NCI-H748 treated with DMSO at 0.1 percent for 48 hours (cell line): ENCODE measurements at places on chromosomes 7 and 10.

DNA sequence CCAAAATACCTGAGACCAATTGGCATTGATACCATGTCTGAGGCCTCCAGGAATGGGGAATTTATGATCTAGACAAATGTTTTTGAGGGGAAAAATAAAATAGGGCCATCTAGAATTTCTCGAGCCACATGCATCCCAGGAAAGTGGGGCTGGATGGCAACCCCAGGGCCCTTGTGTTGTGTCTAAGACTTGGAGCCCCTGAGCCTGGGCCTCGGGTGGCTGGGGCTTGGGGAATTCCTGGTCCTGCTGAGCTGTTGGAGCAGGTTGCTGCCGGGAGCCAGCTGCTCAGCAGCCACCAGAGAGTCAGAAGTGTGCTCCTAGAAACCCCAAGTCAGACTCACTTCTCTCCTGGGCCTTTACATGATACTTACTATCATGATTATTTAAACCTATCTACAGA, 172.9 kb downstream of the WDR37 start:
- no peak for DNase-seq

DNA sequence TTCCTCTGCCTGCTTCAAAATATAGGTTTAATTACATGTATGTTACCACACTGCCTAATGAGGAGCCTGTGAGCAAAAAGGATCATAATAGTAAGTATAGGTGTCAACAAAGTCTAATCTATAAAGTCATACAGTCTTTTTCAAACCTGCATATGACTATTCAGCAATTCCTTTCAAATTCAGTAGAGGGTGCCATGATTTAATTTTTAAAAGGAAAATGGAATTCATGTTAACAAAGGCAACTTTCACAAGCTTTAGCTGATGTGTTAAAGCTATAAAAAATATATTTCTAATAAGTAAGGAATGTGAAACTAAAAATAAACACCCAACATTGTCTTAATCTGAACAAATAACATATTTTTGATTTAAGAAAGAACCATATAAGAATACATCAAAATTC, 52.1 kb downstream of the MPP7 start:
- no peak for DNase-seq

- no peak for DNase-seq
These were observed 86.9 kb upstream of the GATAD1 start for GRCh38 chr7:92360387-92360786.

DNA sequence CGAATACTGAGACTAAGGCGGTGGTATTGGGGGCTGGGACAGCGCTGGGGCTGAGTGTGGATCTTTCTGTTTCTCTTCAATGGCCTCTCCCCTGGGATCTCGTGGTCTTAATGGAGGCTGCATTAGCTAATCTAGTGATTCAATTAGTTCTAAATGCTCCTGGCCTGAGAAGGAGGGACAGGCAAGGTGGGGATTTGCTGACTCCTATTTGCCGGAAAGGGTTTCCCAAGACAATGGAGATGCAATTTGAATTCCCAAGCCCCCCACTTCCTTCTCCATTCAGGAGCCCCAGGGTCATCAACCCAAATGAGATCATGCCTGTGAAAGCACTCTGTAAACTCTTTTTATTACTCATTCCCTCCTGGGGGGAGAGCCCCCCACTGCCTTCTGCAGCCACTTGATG, 111.7 kb upstream of the PLXNA4 start:
- DNase-seq: no peak

- DNase-seq: no peak
These were observed 3.2 kb upstream of the ZNF789 start for GRCh38 chr7:99469381-99470065.

DNA sequence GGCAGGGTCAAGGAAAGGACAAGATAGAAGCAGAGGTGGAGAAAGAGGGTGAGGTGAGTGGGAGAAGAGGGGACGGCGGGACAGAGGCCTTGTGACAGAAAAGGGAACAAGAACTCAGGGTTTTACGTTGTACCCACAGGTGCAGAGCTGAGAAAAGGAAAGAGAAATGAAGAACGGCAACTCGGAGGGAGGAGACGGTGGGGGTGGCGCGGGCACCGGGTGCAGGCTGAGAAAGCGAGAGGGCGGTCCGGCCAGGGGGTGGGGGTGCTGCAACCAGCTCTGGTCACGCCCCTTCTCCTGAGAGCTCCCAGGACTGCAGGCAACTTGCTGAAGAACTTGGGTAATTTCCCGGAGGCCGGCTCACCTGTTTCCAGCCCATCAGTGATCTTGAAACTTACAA, 65.3 kb downstream of the CARD11 start:
- DNase-seq: no peak

DNA sequence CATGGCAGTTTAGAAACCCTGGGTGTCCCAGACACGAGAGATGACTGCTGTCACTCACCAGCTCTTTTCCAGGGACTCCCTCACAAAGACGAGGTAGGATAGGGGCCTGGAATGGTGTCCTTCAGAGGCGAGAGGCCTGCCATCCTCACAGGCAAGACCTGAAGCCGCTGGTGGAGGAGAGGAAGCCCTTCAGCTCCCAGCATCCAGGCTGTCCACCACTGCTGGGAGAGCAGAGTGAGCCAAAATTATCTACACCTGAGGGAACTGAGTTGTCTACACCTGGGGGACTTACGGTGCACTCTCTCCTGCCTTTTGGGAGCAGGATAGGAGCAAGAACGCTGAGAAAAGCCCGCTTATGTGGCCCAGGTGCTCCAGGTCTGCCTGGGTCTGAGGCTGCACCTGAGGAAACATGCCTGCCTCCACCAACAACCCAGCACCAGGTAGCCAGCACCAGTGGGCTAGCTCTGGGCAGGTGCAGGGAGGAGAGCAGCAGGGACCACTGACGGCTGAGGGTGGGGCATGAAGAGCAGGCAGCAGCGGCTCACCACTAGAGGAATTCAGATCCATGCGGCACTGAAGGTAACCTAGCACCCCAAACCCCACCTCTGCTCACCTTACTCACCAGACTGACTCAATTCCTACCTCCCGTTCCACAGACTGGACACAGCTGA, 357.2 kb downstream of the SH2D4B start:
- no peak for DNase-seq

DNA sequence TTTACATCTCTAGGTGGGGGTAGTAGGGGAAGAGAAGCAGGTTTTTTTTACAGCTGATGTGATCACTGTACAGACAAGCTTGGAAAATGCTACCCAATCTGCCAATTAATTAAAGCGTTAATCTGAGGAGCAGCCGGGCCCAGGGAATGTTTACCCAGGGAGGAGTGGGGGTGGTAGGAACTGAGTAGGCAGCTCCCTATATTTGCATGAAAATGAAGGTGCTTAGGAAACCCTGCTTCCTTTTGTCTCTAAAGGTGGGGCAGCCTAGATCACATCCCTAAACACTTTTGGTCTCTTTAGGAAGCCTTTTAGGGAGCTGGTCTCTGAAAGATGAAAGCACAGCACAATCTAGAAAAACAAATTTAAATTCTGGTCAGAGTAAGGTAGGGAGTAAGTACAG, 53.0 kb upstream of the NFKB2 start:
- DNase-seq: peak; percentile 21

DNA sequence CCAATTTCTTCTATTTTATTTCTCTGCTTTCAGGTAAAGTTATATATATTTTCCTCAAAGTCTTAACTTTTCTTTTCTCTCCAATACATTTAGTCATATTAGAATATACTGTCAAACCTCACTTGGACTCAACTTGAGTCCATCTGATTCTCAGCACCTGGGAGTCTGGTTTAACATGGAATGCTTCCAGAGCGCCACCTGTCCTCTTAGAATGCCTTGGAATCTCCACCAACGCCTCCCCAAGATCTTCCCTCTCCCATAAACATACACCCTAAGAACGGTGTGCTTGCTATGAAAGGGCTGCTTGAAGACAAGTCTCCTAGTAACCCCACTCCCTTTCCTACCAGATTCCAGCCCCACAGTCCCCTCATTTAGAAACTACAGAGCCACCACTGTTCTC, 229.1 kb upstream of the MKLN1 start:
- DNase-seq: no peak

DNA sequence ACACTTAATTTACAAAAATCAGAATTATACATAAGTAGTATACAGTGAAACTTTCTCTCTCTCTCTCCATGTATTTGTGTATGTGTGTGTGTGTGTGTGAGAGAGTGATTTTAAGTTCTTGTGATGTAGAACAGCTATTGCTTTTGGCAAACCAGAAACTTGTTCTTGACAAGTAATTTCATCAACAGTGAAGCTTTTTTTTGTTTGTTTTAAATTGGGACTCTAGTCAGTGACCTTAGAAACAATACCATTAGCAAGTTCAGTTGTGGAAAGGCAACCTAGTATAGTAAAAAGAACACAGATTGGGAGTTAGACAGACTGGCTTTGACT, 319.1 kb downstream of the PTEN start:
- DNase-seq: no peak
